ENCODE measurements at places on chromosomes 4 and X.

DNA sequence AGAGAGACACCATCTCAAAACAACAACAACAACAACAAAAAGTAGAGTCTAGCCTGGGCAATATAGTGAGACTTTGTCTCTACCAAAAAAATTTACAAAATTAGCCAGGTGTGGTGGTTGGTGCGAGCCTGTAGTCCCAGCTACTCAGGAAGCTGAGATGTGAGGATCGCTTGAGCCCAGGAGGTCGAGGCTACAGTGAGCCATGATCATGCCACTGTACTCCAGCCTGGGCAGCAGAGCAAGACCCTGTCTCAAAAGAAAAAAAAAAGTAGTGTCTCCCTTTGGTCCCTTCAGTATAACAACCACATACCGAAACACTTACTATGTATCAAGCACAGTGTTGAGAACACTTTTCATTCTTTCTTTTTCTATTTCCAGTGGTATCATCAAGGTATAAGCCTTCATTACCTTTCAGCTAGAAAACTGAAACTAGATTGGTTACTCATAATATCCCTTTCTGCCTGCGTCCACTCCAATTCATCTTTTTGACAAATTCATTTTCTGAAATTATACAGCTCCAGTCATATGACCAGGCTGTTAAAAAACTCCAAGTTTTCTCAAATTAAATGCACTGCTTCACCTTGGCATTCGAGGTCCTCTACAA is 54.1 kb downstream of the RPS6KA3 start:
- no peak for DNase-seq

DNA sequence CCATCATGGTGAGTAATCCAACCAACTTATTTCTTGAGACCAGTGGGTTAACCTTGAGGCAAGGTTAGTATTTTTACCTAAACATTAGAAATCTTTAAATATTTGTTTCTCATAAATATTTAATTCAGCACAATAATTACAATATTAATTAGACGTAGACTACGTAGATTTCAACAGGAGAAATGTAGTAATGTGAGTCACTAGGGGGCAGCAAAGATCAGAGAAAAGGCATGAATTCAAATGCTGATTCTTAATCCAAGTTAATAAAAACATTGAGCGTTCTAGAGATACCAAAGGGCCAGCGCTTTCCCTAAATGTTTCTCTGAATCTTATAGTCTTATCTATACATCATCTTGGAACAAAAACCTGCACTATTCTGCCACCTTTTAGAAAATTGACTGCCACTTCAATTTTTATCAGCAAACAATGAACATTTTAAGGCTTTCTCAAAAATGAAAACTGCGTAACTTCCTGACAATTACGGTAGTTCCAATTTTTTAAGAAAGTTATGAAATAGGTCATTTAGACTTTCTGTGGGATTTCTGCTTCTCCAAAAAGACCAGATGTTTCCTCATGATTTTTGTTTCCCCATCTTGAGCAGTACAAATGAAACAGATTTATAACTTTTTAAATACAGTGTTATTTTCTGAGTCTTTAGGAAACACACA is 180.7 kb downstream of the GASK1B start:
- no peak for DNase-seq

GRCh38 chr4:38185406-38186144 is 225.4 kb downstream of the PTTG2 start:
- no peak for DNase-seq

- no peak for DNase-seq
These were observed 11.1 kb upstream of the GPM6A start for GRCh38 chr4:175823015-175823742.

- no peak for DNase-seq
These were observed 923.9 kb upstream of the LCORL start for GRCh38 chr4:18945464-18945863.

GRCh38 chrX:12360383-12360782 is 222.1 kb downstream of the FRMPD4 start:
- no peak for DNase-seq

DNA sequence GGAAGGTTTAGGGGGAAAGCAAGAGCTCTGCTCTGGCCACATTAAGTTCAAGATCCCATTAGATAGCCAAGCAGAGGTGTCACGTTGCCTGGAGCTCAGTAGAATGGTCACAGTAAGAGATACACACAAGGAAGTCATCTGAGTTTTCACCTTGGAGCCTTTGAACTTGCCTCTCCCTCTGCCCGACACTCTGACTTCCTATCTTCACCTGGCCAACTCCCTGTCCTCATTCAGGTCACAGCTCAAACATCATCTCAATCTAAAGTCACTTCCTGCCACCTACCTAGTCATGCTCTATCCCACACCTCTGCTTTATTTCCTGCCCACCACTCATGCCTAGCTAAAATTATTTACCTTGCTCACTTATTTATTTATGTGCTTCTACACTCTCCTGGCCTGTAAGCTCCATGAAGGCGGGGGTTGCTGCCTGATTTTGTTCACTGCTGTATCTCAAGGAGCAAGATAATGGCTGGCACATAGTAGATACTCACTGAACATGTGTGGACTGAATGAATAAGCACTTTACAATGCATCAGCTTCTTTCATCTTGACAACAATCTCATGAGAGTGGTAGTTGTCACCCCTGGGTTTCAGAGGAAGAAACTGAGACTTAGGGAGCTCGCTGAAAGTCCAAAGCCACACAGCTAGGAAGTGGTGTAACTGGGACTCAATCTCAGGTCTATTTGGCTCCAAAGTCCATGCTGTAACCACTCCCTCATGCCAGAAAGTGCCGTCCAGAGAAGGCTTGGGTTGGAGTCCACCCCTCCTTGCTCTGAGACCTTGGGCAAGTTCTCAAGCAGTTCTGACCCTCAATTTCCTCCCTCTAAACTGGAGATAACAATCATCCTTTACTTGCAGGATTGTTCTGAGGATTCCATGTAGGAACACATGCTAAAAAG is 40.3 kb downstream of the EFNB1 start:
- no peak for DNase-seq

- no peak for DNase-seq
These were observed 65.5 kb downstream of the CRMP1 start for GRCh38 chr4:5827108-5828004.
